ENCODE measurements at places on chromosomes 12 and 14.

- DNase-seq, result no peak
Measured at GRCh38 chr12:21815306-21816062, 41.0 kb upstream of the KCNJ8 start.

DNA sequence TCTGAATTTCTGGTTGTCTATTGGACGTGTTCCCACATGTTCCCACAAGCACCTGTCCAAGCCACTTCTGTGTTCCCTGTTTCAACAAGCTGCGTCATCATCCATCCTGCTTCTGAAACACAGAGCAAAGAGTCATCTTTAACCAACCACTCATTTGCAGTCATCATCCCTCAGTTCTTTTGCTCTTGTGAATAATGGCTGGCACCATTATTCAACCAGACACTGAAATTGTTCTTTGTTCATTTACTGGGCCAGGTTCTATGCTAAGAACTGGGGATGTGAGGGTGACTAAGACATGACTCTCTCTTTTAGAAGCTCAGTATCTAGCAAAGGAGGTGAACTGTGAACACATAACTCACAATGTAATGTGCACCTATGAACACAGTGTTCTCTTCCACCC is 40.7 kb upstream of the ANO4 start:
- no peak for DNase-seq

DNA sequence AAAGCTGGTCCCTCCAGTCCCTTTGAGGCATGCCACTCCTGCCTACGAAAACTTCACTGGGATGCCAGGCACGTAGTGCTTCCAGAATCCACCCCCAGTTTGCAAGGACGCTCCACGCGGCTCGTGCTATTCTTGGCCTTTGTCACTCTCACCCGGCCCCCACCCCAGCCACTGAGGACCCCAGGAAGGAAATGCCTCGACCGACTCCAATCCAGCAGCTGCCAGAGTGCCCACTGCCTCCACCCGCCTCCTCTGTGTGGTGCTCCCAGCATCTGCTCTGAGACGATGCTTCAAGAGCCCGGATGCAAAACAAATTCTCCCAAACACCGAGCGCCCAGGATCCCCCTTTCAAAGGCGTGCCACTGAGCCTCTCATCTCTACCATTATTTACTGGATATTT is 123.9 kb downstream of the RFLNA start:
- no peak for DNase-seq

- DNase-seq, result no peak
Measured at GRCh38 chr12:85713373-85713772, 122.8 kb downstream of the RASSF9 start.

- no peak for DNase-seq
Measured at GRCh38 chr12:96883571-96883970, 23.5 kb upstream of the NEDD1 start.

- no peak for DNase-seq
Measured at GRCh38 chr12:76588881-76589565, 29.5 kb upstream of the OSBPL8 start.

DNA sequence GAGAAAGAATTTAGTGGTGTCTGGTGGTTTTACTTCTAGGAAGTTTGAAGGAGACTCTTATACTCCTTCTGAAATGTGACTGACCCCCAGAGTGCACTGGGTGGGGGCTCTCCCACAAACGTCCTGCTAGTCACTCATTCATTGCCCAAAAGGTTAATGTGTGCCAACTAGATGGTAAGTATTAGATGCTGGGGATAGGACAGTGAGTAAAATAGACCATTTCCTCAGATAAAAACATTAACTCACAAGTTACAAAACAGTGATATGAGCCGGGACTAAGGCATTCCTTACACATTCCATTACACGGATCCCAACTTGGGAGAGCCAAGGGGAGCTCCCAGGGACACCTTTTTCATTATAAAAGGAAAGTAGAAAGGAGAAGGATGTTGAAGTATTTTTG is 185.1 kb downstream of the ATXN7L3B start:
- no peak for DNase-seq

GRCh38 chr12:3947781-3948180 is 74.6 kb upstream of the PARP11 start:
- no peak for DNase-seq

GRCh38 chr12:114321524-114321923 is 84.4 kb downstream of the TBX5 start:
- no peak for DNase-seq

DNA sequence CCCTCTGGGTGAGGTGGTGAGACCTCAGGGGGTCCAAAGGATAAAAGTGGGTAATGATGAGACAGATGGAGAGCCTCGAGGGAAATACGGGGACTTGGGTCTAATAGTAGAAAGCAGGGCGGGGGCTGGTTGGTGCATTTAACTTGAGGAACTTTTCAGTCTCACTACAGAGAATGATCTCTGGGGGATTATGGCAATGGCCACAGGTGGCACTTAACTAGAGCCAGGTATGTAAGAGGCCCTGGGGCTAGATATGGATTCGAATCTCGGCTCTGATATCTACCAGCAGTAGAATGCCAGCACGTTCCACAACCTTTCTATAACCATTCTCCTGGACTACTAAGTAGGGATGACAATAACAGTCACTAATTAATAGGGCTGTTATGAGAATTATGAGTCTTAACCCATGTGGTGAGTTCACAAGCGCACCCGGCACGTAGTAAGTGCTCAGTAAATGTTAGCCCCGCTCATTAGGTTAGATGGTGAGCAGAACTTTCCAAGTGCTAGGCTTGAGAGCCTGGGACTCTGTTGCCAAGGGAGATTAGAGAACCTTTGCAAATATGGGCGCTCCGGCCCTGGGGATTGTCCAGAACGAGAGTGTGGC is 888 bp upstream of the PLXNC1 start:
- DNase-seq, result no peak

DNA sequence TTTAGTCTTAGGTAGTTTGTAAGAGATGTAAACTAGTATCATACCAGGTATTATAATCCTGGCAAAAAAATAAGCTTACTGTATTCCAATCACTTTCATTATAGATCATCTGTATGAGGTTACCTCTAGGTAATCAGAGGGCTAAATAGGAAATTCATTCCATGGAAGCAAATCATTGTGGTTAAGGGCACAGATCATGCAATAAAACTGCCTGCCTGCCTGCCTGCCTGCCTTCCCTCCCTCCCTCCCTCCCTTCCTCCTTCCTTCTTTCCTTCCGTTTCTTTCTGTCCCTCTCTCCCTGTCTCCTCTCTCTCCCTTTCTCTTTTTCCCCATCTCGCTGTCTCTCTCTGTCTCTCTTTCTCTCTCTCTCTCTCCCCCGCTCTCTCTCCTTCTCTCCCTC is 3.2 kb upstream of the CLEC9A start:
- no peak for DNase-seq

- no peak for DNase-seq
Measured at GRCh38 chr12:124554429-124555029, 12.9 kb downstream of the NCOR2 start.

DNA sequence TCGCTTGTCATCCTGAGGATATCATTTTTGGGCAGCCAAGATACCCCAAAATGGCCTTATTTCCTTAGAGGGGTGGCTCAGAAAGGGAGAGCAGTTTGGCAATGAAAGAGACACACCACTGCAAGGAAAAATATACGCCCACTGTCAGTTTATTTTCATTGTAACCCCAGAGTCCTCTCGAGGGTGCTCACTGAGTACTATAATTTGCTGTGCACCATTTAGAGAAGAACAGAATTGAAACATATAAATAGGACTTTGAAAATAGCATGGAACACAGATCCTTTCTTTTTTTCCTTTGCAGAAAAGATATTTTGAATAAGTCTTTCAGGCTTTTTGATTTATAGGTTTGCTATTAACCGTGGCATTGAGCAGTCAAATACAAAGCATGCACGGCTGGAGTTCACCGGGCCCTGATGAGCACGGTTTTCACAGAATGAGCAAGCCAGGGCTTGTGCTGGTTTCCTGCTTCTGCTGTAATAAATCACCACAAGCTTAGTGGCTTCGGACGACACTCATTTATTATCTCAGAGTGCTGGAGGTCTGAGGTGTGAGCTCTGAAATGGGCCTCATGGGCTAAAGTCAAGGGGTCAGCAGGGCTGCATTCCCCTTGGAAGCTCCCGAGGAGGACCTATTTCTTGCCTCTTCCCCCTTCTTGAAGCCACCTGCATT is 152.3 kb downstream of the ZNF664 start:
- no peak for DNase-seq

GRCh38 chr12:108172033-108172432 is 42.9 kb downstream of the WSCD2 start:
- no peak for DNase-seq

- DNase-seq, result peak; percentile 55
Measured at GRCh38 chr14:64704743-64705380, 638 bp downstream of the PLEKHG3 start.

- DNase-seq, result no peak
Measured at GRCh38 chr12:131599190-131600159, 111.4 kb upstream of the SFSWAP start.

DNA sequence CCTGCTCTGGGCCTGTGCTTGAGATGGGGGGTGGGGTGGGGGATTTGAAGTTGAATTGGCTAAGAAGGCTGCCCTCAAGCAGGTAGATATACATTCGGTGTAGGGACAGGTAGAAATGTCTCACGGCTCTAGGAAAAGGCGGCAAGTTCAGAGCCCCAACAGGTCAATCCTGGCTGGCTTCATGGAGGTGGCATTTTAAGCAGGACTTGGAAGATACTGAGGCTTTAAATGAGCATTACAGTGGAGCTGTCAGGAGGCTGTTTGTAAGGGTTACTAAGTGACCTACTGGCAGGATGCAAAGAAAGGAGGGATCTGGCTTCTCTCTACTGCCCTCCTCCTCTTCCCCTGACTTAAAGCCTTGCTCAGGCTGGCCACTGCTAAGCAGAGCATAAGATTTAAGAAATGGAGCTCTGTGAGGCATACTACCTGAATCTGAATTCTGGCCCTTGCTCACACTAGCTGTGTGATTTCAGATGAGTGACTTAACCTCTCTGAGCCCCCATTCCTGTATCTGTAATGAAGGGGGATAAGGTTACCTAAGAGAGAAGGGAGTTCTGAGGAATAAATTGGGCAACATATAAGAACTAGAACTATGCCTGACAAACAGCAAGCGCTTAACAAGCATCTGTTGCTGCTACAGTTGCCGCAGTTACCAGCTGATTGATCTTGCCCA is 61.6 kb downstream of the SLC24A4 start:
- no peak for DNase-seq

- DNase-seq, result no peak
Measured at GRCh38 chr12:2793561-2793960, 1.2 kb upstream of the FKBP4 start.

GRCh38 chr14:100629696-100630095 is 42.5 kb upstream of the BEGAIN start:
- DNase-seq, result no peak

DNA sequence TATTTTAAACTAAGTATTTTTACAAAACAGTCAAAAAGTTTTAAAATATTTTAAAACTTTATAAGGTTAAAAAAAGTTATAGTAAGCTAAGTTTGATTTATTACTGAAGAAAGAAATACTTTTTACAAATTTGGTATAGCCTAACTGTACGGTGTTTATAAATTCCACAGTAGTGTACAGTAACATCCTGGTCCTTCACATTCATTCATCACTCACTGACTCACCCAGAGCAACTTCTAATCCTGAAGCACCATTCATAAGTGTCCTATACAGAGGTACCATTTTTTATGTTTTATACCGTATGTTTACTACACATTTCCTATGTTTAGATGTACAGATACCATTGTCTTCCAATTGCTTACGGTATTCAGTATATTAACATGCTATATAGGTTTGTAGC is 170.0 kb downstream of the KLHL28 start:
- DNase-seq, result no peak

DNA sequence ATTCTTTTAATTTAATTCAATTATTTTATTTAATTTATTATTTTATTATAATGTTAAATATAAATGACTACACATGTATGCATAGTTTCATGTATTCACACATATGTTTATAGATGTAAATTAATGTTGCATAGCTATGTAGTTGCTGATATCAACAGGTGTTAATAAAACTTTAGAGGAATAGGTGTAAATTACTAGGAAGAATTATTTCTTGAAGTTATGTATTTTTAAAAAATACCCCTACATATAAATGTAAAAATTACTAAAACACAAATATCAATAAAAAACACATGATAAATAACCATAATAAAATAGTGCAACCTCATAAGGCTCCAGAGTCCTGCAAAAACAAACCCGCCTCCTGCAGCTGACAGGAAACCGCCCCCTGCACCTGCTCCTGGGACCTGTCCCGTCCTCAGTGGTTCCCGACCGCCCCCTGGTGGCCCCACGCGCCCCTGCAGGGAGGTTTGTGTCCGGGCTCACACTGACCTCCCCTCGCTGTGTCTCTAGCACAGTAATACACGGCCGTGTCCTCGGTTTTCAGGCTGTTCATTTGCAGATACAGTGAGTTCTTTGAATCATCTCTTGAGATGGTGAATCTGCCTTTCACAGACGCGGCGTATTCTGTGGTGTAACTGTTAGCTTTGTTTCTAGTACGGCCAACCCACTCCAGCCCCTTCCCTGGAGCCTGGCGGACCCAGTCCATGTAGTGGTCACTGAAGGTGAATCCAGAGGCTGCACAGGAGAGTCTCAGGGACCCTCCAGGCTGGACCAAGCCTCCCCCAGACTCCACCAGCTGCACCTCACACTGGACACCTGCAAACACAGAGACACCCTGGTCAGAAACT is 1264.0 kb downstream of the TMEM121 start:
- DNase-seq, result no peak

- DNase-seq, result no peak
Measured at GRCh38 chr14:105043641-105044040, 21.6 kb downstream of the GPR132 start.

DNA sequence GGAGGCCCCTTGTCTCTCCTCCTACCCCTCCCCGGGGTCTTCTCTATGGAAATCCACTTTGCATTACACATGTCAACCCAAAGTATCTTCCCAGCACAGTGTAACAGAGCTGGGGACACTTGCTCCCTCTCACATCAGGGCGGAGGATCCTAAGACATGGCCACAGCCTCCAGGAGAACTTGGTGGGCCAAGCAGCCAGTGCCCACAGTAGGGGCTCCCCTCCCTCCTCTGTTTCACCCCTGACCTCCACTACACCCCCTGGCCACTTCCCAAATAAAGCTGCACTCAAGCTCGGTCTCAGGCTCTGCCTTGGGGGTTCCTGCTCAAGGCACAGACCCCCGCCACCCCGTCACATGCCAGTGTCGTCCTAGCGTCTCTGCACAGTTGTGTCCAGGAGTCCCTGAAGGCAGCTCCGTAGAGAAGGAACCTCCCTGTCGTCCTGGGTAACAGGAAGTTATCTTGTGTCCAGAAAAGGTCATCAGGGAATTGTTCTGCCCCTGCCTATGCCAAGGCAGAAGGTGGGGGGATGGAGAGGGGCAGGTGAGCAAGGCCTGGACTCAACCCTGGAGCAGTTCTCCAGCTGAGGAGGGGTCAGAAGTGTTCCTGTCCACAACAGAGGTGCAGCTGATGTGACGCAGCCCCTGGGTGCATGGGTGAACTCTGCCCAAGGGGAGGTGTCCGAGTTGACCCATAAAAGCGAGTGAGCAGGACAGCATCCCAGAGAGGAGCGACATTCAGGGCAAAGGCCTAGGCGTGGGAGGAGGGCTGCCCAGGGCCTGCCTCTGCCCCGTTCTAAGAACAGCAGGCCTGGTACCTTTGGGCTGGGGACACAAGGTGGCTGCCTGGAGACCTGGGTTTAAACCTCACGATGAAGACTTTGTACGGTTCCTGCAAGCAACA is 25.5 kb downstream of the DIO3 start:
- no peak for DNase-seq

GRCh38 chr12:29534935-29535334 is 37.4 kb upstream of the OVCH1 start:
- DNase-seq, result no peak
